T-helper 1 cell (primary cell): ENCODE measurements at places on chromosomes 1 and 21.

DNA sequence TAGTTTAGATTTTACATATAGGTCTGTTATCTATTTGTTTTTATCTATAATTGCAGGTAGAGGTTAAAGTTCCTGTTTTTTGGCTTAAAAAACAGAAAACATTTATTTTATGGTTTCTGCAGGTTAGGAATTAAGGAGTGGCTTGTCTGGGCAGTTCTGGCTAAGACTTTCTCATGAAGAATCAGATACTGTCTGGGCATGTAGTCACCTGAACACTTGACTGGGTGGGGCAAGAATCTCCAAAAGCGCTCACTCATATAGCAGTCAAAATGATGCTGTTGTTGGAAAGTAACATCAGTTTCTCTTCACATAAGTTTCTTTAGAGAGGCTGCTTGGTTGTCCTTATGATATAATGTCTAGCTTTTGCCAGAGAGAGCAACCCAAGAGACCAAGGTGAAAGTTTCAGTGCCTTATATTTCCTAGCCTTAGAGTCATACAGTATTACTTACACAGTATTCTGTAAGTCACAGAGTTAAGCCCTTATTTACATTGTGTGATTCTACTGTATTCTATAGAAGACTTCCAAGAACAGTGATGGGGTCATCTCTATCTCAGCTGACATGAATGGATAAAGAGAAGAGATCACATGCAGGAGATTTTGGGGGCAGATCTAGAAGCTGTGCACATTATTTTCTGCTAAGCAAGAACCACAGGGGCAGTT lies 125.4 kb upstream of the GPR52 start:
- no peak for DNase-seq

GRCh38 chr1:6594977-6595740 lies 7.5 kb downstream of the KLHL21 start:
- no peak for DNase-seq

DNA sequence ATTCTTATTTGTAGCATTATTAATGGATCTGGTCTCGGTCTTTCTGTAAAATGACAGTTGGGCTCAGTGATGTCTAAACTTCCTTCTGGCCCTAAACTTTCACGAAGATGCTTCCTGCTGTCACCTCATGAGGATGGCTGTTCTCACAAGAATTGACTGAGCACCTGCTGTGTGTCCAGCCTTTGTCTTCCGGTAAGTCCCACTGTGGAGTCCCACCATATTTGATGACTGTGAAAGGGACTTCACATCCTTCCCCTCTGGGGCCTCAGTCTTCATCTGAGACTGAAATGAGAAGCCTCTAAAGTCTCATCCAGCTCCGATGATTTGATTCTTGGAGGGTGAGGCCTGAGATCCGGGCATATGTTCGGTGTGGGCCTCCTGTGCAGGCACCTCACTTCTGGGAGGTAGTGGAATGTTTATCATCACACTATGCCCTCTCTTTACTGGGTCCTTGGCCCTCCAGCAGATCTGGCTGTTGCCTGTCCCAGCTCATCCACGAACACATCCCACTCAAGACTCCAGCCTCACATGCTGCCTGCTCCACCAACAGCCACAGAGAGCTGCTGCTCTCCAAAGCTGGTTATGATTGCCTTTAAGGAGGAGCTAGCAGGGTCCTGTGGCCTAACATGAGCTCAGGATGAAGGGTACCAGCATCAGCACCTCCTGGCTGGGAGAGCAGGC lies 95.8 kb downstream of the KCNN3 start:
- DNase-seq = no peak

GRCh38 chr1:161166669-161167548 lies 683 bp downstream of the PPOX start:
- DNase-seq = no peak

DNA sequence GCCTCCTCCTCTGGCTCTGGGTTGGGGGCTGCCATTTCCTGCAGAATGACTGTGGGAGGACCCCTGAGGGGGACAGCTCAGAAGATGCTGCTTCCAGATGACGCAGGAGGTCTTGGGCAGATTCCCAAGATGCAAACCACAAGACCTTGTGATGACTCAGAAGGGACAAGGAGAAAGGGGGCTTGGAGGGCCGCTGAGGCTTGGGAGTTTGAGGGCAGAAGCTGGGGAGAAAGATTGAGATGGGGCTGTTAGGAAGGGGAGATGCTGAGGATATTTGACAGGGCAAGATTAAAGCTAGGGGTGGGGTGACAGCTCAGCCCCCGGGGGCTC lies 7.5 kb downstream of the PTPRU start:
- DNase-seq = no peak

DNA sequence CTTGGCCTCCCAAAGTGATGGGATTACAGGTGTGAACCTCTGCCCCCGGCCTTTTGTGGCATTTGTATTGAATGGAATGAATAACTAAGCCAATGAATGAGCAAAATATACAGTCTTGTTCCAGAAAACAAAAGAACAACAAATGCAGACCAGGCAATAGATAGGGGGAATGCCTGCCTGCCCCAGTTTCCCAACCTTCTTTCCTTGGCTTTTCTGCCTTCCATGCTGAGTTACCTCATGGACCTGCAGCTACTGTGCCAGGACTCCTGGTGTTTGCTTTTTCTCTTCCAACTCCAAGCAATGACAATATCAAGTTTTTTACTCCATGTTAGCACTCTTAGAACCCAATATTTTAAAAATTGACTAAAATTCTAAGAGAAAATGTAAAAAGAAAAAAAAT lies 58.6 kb upstream of the BACH1 start:
- DNase-seq = no peak

DNA sequence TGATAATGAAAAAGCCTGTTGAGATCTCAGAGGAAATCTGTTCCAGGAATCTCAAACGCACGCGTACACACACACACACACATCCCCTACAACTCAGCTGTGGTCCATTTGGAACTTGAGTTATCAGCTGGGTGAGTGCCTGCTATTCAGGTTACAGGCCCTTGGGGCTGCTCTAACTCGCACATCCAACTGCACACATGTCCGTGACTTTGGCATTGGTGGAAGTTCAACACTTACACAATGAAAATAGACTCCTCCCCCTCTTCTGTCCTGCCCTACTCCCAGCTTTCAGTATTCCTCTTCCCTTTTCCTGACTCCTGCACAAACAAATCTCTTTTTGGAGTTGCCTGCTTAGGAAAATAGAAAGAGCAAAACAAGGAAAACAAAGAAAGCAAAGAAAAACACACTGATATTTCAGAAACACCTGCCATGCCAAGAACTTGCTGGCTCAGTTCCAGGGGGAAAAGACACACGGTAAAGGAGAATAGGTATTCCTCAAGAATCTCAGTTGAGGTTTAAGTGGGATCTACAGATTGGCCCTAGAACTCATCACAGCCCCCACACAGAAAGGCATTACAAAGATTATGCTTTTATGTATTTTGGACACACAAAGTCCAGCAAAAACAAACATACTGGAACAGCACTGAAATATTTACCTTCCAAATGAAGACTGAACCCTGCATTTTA lies 140.9 kb downstream of the TGFBR3 start:
- DNase-seq = no peak

DNA sequence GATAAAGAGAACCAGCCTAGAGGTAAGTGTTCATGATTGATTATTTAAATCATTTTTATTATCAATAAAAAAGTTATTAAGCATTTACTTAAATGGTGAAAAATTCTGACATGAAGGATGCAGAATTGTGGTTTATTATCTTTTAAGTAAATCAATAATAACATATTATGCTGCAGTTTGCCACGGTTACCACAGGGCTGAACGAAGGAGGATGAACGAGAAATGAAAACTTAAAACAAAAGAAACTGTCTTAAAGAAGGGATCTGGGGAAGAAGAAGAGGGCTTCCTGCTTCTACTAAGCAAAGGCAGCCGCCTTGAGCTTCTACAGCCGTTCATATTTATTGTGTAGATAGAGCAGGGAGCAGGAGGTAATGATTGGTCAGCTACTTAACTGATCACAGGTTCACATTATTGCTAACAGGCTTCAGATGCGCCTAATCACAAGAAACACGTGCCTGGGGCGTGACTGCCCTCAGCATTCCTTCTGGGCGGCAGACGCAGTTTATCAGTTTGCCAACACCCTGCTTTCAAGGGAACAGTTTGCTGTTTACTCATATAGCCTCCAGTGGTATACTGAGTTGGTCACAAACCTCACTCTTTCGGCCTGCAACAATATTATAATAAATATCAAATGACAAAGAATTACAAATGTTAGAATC lies 5.8 kb upstream of the FNBP1L start:
- no peak for DNase-seq

GRCh38 chr1:70504821-70505193 lies 93.7 kb downstream of the CTH start:
- DNase-seq = no peak

DNA sequence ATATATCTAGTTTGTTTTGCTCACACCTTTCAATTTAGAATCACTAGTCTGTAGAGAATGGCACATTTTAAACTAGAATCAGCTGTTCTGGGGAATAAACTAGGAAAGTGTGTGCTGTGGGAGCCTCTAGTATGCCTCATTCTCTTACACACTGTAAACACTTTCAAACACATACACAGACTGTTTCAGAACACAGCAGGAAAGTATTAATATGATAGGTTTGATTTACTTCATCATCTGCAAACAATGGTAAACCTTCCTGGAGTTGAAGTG lies 67.1 kb upstream of the ABCG1 start:
- DNase-seq = no peak

GRCh38 chr1:201877877-201878401 lies 10.8 kb upstream of the SHISA4 start:
- no peak for DNase-seq

- DNase-seq = no peak
Observed at GRCh38 chr1:207844371-207844770, 66.6 kb downstream of the CD34 start.

DNA sequence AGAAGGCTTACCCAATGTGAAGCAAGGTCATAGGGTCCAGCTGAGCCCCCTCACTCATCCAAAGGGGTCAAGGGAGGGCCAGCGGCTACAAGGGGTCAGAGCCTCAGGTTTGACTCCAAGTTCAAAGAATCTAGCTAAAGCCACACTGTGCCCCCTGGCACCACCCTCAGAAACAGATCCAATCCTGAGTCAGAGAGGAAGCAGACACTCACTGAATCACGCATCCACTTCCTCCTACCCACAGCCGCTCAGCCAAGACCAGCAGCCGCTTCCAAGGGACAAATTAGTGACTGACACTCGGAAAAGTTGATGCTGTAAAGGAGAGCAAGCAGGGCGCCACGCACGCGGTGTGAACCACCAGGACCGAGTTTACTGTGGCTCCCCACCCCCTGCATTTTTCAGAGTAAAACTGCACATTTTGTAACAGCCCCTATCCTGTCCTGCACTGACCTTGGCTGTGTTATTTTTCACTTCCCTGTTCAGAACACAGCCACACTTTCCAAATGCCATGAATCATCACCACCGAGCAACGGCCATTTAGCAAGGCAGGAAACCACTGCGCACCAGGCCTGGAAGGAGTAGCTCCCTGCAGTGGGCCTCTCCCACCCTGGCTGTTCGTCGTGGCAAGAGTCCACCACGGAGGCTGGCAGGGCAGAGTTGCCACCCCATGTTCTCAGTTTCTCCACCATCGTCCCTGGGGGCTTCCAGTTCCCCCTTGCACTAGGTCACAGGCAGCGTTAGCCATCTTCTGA lies 147.8 kb downstream of the TOMM20 start:
- peak; percentile 21 for DNase-seq

DNA sequence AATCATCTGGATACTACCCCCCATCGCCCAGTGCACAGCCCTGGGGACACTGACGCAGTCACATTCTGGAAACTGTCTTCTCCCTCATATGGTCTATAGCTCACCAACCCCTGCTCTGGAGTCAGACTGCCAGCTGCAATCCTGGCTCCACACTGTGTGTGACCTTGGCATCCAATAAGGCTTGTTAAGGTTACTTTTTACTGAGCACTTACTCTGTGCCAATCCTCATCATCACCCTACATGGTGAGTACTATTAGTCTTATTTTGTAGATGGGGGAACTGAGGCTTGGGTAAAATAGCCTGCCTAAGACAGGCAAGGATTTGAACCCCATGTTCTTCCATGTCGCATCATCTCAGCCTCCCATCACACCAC lies 34.9 kb downstream of the AHDC1 start:
- DNase-seq = no peak

- DNase-seq = no peak
Observed at GRCh38 chr21:28944296-28944695, 48.4 kb downstream of the LTN1 start.

GRCh38 chr1:177170756-177171535 lies at the start of gene BRINP2:
Gene BRINP2 (plus strand): TSS chr1:177170958. CDS start chr1:177229877, 58,919 bp downstream.
- no peak for DNase-seq

DNA sequence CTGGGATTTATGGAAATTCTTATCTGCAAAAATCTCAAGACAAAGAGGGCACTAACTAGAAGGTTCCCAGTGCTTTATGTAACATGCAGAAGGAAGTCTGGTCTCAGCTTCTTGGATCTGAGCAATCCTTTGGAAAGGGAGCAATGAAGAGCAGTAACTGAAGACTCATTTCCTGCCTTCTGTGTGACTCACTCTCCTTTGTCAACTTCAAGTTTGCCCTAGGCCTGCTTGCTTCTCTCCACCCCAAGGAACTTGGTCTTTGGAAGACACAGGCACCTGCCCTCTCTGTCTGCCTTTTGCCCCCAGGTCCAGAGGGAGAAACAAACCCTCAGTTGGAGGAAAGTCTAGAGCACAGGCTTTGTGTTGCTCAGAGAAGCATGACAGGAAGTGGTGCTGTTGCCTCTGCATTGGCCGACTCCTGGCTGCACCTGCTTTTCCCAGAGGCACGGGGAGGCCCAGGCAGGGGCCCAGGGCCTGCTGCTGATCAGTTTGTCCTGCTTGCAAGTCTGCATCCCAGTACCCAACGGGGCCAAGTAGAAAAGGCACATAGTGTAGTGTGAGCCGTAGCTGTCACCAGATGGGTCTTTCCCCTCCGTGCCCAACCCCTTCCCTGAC lies 137.2 kb downstream of the DHRS3 start:
- peak; percentile 50 for DNase-seq

- no peak for DNase-seq
Observed at GRCh38 chr21:35189077-35189863, 140.2 kb upstream of the RUNX1 start.

GRCh38 chr1:12112711-12113161 lies 49.6 kb downstream of the TNFRSF8 start:
- no peak for DNase-seq

- peak; percentile 54 for DNase-seq
Observed at GRCh38 chr1:39609618-39610331, 29.7 kb downstream of the HEYL start.

- no peak for DNase-seq
Observed at GRCh38 chr1:50305808-50306207, 117.4 kb downstream of the DMRTA2 start.

- no peak for DNase-seq
Observed at GRCh38 chr1:41322835-41323234, 38.4 kb upstream of the FOXO6 start.

- no peak for DNase-seq
Observed at GRCh38 chr1:26094076-26094669, 17.5 kb upstream of the PDIK1L start.

GRCh38 chr21:28781602-28782276 lies 210.9 kb downstream of the LTN1 start:
- no peak for DNase-seq

DNA sequence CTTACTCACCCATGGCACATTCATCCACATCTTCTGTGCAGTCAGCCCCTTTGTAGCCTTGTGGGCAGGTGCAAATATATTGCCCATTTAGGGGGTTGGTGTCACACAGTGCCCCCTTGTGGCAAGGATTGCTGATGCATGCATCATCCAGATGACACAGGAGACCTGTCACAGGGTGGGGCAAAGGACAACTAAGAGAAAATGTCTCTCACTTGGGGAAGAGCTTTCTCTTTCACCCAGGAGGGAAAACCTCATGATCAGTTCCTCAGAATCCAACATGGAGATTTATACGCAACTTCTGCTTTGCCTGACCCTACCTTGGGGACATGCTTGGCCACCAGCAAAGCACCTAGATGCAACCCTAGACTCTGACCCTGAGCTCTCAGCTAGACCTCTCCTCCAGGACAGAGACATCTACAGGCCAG lies 71.8 kb upstream of the ADAM30 start:
- DNase-seq = peak; percentile 43
